GM20000 (cell line): ENCODE measurements at places on chromosomes 5 and 9.
A peak's percentile ranks its signal among the peaks of the same experiment; 100 is the strongest.

DNA sequence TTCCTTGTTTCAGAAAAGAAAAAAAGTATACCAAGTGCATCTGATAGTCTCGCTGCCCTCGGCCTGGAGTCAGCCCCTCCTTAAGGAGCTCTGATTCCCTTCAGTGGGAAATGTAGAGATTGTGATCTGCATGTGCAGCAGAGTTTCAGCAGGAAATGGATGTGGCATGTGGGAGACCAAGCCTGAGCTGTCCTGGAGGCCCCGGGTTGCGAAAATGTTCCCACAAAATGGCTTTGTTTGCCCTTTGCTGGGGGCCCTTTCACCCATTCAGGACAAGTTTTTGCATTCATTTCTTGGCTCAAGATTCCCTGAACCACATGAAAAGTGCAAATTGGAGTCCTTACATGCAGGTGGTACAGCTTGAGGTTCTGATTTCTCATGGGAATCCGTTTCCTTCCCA is 230.9 kb downstream of the GADD45G start:
- DNase-seq: no peak

DNA sequence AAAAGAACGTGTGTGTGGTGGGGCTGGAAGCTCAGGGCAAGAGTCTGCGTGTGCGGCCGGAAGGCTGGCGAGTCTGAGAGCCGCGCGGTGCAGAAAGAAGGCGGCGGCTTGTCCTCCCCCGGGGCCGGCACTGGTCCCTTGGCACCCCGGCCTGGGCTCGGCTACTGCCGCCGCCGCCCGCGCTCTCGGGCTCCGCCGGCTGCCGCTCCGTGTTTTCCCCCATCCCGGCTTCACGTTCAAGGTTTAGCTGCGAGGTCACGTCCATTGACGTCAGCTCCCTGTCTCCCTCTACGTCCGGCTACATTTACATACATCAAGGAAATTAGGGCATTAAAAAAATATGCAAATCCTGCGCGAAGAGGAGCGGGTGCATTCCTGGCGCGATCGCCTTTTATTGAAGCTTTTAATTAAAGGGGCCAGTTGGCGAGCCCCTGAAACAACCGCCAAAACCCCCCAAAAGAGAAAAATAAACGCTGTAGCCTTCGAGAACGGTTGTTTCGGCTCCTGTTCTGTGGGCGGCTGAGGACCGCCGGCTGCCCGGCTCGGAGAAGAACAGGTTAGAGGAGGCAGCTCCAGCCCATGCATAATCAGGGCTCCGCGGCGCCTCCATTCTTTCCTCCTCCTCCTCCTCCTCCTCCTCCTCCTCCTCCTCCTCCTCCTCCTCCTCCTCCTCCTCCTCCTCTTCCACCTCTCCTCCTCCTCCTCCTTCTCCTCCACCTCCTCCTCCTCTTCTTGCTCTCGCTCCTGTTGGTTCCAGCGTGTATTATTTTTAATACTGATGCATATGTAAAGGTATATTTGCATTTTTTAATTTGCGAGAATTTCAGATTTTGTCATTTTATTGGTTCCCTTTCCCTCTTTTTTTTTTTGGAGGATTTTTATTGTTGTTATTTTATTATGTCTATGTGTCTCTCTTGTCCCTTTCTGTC is 207.0 kb downstream of the MEF2C start:
- DNase-seq: no peak

- DNase-seq: no peak
Measured at GRCh38 chr9:136693490-136694162, 6.4 kb upstream of the AGPAT2 start.

- no peak for DNase-seq
Measured at GRCh38 chr5:99929067-99929805, 605.9 kb upstream of the FAM174A start.

DNA sequence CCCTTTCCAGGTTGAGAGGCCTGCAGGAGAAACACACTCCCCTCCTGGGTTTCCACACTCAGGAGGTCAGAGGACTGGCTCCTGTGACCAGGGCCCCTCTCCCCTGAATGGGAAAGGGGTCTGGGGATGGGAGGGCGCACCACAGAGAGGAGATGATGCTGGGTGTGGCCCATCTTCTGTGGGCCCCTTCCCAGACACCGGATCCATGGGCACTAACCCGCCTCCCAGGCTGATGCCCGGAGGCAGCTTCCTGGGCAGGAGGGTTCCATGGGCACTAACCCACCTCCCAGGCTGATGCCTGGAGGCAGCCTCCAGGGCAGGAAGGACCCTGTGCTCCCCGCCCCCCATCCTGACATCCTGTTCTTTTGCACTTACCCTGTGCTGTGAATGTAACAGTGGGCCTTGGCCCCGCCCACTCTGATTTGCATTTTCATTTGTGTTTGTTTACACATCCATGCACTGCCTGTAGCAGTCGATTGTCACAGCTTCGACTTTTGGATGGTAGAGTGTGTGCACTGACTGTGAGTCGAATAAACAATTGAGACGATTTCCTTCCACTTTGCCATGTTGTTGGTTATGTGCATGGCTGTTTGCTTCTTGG is 9.3 kb upstream of the DOLPP1 start:
- DNase-seq: no peak

DNA sequence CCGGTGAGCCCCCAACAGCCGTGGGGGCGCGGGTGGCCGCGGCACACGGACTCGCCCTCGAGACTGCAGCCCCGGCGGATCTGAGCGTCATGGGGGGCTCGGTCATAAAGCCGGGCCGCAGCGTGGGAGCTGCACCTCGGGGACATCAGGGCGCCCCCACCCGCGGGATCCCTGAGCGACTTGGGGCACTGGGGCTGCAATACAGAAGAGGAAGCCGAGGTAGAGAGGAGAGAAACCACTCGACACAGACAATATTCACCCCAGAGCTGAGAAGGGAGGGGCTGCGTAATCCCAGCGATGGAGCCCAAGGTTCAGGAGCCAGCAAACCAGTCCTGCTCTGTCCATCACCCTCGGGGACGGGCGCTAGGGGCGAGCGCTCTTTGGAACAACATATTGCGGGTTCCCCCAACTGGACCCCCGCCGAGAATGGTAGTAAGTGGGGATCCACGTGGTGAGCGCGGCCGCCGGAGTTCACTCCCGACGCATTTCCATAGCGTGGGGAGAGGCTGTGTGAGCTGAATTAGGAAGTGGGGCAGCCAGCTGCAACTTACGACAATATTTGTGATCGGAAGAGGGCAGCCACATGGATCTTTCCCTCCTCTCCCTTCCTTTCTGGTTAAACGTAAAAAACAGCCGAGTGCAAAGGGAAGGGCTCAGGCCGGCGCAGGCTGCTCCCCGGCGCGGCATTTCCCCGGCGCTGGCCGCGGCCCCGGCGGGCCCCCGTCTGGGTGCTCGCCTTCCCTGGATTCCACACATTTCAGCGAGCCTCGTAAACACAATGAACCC is 9.9 kb downstream of the PTCH1 start:
- DNase-seq: peak; percentile 77

DNA sequence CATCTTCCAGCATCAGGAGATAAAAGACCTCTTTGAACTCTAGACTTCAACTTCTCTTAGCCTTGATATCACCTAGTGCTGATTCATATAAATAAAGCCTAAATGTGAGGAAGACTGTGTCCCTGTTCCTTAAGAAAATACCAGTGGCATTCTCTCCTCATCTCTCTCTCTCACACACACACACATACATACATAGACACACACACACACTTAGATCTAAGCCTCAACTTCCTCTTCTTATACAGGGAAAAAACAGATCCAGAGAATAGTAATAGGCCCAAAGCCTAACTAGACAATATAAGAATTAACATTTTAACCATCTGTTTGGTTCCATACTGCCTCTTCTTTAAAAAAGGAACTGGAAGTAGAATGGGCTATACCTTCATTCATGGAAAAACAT is 195.3 kb upstream of the NR4A3 start:
- DNase-seq: no peak

- no peak for DNase-seq
Measured at GRCh38 chr9:98328141-98328540, 72.7 kb upstream of the TBC1D2 start.

DNA sequence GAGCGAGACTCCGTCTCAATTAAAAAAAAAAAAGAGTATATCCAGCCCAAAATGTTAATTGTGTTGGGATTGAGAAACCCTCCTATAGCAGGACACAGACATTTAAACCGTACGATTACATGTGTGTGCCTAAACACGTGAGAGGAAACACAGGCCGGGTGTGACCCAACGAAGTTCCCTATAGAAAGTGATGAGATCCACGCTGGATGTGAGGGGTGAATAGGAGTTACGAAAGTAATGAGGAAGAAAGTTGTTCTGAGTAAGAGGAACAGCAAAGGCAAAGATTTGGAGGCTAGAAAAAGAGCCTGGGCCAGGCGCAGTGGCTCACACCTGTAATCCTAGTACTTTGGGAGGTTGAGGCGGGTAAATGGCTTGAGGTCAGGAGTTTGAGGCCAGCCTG is 13.6 kb downstream of the NAIF1 start:
- no peak for DNase-seq

- no peak for DNase-seq
Measured at GRCh38 chr9:18238752-18239447, 235.1 kb upstream of the ADAMTSL1 start.

GRCh38 chr5:157820593-157821252 is 38.2 kb downstream of the CLINT1 start:
- peak; percentile 13 for DNase-seq

GRCh38 chr5:92518318-92518904 is 1062.6 kb downstream of the NR2F1-AS1 start:
- peak; percentile 48 for DNase-seq

GRCh38 chr9:101191723-101192122 is 163.2 kb downstream of the PLPPR1 start:
- no peak for DNase-seq

GRCh38 chr5:134271059-134271458 is 45.2 kb upstream of the PPP2CA start:
- no peak for DNase-seq

GRCh38 chr5:926417-927171 is 33.9 kb downstream of the TRIP13 start:
- peak; percentile 76 for DNase-seq

- no peak for DNase-seq
Measured at GRCh38 chr9:77729177-77729576, 81.1 kb upstream of the GNA14 start.

DNA sequence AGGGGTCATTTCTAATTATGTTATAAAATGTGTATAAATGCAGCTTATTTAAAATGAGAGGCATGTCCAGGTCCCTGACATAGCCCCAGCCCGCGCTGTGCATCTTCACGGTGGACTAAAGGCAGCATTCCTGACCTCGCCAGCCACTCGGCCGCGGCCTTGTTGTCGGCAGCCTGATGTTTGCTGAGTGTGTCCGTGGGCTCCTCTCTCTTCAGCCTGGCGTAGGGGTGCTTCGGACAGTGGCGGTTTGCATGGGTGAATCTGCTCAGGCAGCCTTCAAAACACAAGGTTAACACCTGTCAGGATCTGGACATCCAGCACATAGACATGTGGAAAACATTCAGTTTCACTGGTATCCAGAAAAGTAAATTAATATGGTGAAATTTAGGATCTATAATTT is 8.8 kb upstream of the SLC35D2 start:
- no peak for DNase-seq

DNA sequence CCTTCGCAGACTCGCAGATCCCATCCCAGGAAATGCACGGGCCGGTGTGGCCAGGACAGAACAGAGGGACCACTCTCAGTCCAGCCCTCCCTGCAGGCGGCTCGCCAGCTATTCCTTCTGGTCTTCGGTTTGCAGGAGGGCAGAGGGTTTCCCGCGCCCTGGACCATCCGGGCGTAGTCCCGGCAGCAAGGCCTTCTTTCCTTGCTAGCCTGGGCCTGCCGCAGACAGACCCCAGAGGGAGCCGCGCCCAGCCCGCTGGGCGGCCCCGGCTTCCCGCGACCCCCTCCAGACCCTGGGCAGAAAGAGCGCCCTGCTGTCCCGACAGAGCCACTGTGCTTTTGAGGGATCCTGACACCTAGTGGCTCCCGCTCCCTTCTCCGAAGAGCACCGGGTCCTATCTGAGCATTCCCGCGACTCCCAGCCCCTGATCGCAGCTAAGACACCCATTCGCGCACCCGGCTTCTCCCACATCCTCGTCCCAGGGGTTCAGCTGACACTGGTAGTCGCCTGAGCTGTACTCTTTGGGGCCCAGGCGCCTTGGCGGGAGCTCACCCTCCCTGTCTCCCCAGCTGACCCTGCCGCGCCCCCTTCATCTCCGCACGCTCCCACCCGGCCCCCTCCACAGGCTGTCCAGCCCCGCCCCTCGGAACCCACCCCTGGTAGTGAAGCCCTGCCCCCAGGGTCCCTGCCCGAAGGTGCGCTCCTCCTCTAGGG is 1.1 kb downstream of the CFAP90 start:
- peak; percentile 37 for DNase-seq

- DNase-seq: peak; percentile 76
Measured at GRCh38 chr5:14109041-14109747, 33.9 kb upstream of the TRIO start.

GRCh38 chr9:115208501-115208900 is 90.5 kb upstream of the TNC start:
- no peak for DNase-seq

DNA sequence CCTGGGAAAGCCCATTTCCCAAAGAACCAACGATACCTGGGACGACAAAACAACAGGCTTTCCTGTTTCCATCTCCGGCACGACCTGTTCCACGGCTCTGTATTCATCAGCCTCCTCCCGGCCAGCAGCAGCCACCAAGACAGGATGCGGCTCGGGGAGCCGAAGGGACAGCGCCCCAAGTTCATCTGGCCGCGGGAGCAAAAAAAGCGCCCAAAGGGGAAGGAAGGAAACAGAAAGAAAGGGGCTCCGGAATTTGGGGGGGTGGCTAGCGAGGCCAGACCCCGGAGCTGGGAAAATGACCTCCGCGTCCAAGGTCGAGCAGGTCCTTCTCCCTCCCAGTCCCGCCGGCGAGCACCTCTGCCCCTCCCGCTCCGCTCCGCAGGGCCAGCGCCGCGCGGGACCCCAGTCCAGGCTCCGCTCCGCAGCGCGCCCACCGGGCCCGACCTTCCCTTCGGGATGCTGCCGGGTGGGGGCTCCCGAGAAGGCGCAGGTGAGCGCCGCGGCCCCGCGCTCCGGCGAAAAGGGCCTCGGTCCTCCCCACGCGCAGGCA is 608 bp downstream of the ELOVL7 start:
- peak; percentile 56 for DNase-seq

DNA sequence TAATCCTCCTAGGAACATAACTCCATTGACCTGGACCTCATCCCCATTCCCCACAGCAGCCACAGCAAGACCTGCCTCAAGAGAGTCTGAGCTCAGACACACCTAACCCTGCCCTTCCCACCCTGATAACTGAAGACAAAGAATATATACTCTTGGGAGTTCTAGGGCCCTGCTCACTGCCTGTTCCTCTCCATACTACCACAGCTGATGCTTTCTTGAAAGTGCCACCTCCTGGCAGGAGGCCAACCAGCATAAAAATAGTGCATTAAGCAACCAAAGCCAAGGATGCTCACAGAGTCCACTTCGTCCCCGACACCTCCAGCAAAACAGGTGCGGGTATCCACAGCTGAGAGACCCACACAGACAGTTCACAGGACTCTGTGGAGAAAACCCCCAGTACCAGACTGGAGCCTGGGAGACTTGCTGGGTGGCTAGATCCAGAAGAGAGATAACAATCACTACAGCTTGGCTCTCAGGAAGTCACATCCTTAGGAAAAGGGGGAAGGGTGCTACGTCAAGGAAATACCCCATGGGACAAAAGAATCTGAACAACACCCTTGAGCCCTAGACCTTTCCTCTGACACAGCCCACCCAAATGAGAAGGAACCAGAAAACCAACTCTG is 23.5 kb downstream of the FAM114A2 start:
- DNase-seq: no peak

GRCh38 chr9:109499093-109499630 is 1.1 kb upstream of the PTPN3 start:
- no peak for DNase-seq
